ENCODE measurements at places on chromosomes 3 and 15.

GRCh38 chr15:43975326-43975725 lies 148.5 kb downstream of the WDR76 start:
- no peak for DNase-seq

GRCh38 chr3:25723802-25724201 lies 59.1 kb upstream of the TOP2B start:
- no peak for DNase-seq

- no peak for DNase-seq
These were observed 229.7 kb downstream of the ADAMTS17 start for GRCh38 chr15:100112061-100112420.

- no peak for DNase-seq
These were observed 6.6 kb upstream of the TPM1 start for GRCh38 chr15:63035977-63036376.

GRCh38 chr3:139374099-139374498 lies 15.3 kb downstream of the COPB2 start:
- DNase-seq, result no peak

DNA sequence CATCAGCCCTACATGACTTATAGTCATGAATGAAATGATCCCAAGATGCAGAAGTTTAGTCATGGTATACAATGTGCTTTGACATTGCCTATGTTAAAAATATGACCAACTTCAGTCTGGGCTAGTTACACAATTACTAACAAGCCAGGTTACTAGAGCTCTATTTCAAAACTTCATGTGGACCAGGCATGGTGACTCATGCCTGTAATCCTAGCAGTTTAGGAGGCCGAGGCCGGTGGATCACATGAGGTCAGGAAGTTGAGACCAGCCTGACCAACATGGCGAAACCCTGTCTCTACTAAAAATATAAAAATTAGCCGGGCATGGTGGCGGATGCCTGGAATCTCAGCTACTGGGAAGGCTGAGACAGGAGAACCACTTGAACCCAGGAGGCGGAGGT lies 613.0 kb downstream of the CADM2 start:
- DNase-seq, result no peak

DNA sequence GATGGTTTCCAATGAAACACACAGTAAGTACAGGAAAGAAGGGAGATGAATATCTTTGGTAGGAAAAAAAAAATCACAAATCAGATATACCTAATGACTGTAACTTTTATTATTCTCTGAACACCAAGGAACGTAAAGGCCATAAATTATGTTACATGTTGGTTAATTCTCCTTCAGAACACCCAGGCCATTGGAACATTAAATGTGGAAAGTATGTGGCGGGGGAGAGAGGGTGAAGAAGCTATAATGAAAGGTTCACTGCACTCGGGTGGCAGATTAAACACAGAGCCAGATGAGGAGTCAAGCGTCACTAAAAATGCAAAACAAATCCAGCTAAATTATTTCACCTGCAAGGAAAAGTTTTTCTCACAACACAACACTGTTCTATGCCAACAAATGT lies 193.8 kb downstream of the FHIT start:
- DNase-seq, result no peak

GRCh38 chr15:83711236-83711635 lies 57.3 kb downstream of the ADAMTSL3 start:
- no peak for DNase-seq

GRCh38 chr3:127264794-127265514 lies 22.9 kb downstream of the PRR20G start:
- DNase-seq, result no peak

- no peak for DNase-seq
These were observed 23.2 kb downstream of the RLBP1 start for GRCh38 chr15:89198196-89198595.

DNA sequence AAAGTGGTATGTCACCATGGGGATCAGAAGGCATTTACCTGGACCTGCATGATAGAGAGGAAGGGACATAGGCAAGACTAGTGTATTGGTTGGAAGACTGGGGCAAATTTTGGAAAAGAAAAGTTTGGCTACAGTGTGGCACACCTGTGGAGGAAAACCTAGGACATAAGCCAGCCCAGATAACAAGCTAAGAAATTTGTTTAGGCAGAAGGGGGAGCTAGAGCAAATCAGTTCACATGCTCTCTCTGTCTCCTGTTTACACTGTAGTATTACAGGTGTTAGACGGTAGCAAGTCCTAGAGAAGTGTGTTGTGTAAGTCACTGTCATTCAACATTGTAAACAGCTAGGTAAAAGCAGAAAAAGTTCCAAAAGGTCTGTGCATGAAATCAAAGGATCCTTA lies 11.9 kb upstream of the ALDH1A2 start:
- DNase-seq, result no peak

DNA sequence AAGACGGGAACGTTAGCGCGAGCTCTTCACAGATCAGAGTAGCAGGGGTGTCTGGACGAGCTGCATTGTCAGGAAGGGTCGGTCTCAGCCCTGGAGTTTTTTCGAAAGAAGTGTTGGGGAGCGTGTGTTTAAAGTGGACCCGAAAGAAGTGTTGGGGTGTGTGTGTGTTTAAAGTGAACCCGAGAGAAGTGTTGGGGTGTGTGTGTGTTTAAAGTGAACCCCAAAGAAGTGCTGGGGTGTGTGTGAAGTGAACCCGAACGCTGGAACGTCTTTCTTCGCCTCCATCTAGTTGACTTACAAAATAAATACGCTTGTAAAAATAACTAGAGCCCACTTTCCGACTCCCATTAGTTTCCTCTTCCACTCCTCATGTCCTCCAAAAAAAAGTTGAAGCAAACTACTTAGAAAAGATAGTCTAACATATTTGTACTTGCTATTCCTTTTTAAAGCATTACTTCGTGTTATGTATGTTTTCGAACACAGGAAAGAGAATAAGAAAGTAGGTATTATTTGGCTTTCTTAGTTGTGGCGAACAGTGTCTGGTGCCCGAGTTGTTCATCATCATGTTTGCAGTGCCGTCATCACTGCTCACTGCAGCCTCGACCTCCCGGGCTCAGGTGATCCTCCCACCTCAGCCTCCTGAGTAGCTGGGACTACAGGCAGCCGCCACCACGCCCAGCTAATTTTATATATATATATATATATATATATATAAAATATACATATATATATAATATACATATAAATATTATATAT lies 1.0 kb downstream of the LRCH3 start:
- no peak for DNase-seq

- no peak for DNase-seq
These were observed 11.6 kb downstream of the GPR160 start for GRCh38 chr3:170049146-170050000.
